ENCODE measurements at places on chromosomes 3 and 15. TPM values are rescaled to one million over a fixed set of nuclear protein-coding genes. Genes with fewer than 3 reads are reported as not detected.
A peak's percentile ranks its signal among the peaks of the same experiment; 100 is the strongest.

DNA sequence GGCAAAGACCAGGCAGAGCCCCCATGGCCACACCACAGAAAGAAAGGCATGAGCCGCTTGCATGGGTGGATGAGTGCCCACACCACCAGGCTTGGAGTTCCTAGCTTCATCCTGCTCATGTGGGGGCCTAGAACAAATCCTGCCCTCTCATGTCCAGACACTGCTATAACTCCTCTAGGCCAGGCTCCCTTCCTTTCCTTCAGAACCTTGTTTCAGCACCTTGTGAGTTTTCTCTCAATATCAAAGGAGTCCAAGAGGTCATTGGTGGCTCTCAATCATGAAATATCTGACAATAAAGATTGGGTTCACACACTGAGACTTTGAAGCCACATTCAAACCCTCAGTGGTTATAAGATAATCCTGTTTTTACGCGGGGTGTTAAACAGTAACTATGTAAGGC is 12.7 kb downstream of the SLC6A20 start:
- DNase-seq: no peak

DNA sequence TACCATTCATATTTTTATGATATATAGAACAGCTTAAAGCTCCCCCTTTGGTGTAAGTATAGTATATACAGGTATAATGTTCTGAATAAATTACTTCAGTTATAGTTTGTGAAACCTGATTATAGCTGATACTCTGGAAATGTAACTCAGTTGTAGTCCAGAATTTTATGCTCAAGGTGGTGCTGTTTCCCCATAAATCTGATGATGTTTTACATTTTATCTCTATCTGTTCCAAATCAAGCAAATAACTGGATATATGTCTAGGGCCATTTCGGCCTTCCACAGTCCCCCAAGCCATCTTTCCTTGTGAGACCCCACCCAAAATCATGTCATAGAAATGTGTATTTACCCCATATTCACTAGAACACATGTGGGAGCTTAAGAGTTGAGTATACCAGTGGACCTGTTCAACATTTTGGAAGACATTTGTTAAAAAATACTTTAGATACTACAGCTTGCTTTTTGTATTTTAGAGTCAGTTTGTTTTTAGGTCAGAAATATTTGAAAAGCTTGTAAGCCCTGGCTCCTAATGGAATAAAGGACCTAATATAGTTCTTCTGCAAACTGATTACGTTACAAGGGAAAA is 107.1 kb downstream of the ATG7 start:
- DNase-seq: peak; percentile 87

DNA sequence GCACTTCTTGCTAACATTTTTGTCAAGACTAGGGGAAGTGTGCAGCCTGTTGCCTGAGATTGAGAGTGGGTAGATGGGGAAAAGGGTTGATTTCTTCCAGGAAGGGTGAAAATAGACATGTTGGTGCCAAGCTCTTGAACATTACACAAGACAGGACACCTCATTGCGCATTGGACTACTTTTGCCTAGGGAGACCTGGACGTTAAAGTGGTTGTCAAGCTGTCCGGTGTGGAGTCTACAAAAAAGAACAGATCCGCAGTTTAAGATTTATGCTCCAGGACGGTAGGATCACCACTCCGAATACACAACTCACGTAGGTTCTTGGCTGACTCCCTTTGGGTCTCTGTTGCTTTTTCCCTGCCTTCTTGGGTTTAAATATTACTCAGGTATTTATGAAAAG is 56.3 kb upstream of the LRIG1 start:
- DNase-seq: peak; percentile 10

DNA sequence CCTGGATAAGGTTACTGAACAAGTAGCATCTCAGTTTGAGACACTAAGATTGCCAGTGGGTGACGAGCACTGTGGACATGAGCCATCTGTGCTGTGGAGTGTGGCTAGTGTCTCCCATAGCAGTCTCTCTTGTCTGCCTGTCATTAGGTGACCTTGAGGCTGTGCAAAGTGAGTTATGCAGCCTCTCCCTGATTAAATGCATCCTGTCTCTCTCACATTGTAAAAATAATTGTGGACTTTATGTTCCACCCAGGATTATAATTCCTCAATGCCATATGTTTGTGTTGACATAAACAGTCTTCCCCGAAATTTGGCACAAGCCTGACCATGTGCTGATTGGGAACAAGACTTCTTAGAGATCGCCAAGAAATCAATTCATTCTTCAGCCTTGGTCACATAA is 168.9 kb downstream of the MYRIP start:
- no peak for DNase-seq

Gene DLL4
- 22.5 TPM for total RNA-seq

Gene SLC27A2
- total RNA-seq: 0.31 TPM

Gene GCSAM
- 0.41 TPM for total RNA-seq

Gene CFAP44
- total RNA-seq: 8.8 TPM

Data from tongue (tissue), 3 donors.